Activated naive CD4-positive, alpha-beta T cell (primary cell): ENCODE measurements at places on chromosomes 4 and X.

DNA sequence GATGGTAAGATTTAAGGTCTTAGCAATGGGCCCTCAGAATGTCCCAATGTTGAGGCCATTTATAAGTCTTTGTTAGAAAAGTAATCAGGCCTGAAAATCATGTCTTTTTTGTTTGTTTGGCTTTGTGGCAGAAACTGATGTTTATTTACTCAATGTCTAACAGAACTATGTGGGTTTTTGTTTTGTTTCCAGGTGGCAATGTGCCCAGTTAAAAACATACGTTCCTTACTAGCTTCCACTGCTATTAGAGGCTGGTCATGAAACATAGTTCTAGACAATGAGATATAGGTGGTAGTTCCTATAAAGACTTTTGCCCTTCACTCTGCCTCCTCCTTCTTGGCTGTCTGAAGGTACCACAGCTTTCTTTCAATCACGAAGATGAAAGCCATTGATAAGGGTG is 108.8 kb downstream of the C4orf51 start:
- no peak for DNase-seq

GRCh38 chrX:29913647-29914046 is 301.7 kb upstream of the MAGEB2 start:
- no peak for DNase-seq

DNA sequence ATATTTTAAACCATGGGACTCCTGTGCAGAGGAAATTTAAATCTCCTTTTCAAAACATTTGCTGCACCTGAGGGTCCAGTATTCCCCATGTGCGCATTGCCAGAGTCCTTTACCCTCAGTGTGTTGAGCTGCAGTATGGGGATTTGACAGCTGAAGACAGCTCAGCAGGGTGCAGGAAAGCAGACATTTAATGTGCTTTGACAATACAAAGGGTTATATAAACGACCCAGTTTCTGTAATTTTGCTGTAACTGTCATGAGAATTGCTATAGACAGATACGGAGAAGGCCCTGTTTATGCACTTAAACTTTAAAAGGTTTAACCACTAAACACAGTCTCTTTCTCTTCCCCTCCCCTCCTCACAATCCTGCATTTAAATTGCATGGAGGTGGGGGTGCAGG is 393.4 kb downstream of the MID1IP1 start:
- DNase-seq: no peak

DNA sequence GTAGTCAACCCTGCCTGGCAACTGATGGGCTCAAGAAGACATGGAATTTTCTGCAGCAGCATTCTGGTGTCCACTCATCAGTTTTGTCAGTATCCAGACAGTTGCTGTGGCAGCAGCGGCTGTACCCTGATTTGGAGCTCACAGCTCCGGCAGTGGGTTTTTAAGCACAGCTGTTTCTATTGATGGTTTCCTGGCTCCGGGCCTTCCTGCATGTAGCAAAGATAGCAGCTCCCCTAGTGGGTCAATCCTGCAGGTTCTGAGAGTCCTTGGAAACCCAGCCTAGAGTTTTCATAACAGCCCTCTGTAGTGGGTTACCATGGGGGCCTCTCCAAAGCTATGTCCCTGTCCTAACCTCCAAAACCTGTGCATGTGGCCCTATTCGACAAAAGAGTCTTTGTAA is 84.0 kb upstream of the ATP6AP2 start:
- no peak for DNase-seq

GRCh38 chr4:150973626-150974251 is 41.3 kb downstream of the LRBA start:
- DNase-seq: no peak

DNA sequence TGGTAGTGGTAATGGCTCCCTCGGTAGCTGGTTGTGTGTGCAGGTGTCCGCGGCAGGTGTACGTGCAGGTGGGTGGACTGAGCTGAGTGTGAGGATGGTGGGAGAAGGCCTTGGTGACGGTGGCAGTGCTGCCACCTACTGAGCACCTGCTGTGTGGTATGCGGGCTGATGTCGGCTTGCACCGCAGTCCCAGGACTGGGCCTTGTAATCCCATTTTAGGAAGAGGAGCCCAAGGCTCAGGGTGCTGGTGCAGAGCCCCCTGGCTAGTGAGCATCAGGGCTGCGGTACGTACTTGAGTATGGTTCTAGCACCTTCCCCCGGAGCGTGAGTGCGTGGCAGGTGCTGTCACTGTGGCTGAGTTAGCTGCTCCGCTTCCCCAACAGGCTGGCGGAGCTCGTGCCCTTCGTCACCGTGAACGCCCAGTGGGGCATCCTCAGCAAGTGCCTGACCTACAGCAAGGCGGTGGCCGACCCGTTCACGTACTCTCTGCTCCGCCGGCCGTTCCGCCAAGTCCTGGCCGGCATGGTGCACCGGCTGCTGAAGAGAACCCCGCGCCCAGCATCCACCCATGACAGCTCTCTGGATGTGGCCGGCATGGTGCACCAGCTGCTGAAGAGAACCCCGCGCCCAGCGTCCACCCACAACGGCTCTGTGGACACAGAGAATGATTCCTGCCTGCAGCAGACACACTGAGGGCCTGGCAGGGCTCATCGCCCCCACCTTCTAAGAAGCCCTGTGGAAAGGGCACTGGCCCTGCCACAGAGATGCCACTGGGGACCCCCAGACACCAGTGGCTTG is 5.7 kb upstream of the CPZ start:
- DNase-seq: no peak

- DNase-seq: no peak
Measured at GRCh38 chr4:159185591-159186023, 82.7 kb downstream of the RAPGEF2 start.

DNA sequence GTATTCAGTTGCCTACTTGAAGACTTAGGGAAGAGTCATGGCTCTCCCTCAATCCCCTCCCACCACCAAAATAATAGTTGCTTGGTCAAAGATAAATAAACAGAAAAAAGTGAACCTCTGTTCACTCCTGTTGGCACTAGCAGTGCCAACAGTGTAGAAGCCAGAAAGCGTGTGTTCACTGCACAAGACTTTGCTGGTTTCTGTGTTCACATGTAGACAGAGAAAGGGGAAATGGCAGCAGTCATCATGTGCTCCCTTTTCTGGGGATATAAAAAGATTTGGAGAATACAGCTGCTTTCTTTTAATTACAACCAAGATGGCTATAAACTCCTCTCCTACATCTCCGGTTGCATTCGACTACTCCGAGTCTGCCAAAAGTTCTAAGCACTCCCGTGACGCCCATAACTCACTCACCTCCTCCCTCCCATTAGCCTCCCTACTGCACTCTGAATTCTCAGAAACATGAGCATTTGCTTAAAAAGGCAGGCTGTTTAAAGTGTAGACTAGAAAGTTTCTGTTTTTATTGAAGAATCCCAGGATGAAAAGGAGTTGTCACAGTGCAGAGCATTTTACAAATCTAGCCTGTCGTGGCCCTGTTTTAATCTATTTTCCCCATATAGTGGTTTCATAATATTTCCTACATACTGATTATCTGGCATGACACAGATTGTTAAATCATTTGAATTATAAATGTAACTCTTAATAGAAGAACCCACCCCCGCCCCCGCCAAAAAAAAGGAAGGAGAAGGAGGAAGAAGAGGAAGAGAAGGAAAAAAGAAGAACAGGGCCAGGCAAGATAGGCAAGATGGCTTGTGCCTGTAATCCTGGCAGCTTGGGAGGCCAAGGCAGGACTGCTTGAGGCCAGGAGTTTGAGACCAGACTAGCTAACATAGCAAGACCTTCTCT is 16.7 kb downstream of the LGI2 start:
- no peak for DNase-seq

GRCh38 chrX:15576019-15576418 is 24.7 kb downstream of the ACE2 start:
- DNase-seq: no peak

DNA sequence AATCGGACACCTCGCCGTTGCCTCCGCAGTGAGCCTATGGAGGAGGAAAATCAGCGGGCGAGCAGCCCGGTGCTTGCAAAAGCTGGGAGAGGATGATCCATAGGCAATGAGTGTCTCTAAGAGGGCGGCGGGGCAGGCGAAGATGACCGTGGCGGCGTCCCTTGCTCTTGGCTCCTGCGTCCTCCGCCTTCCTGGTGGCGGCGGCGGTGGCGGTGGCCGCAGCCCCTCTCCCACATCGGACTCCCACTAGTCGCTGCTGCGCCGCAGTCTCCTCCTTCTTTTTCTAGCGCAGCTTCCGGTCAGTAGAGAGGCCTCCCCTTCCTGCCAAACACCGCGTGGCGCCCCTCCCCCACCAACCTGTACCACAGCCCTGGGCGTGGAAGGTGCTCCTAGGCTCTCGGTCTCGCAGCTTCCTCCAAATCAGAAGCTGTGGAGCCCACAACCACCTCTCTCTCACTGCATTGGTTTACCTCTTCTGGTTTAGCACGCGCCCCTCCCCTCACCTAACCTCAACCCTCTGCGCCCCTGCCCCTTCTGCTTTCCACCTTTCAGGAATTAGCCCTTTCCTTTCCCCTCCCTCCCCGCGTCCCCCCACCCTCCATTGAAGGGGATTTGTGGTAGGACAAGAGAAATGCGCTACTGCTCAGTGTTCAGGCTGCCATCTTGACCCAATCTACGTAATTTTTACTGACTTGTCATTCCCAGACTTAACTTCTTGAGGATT is at the start of gene SPIN3:
SPIN3 (minus strand) TSS at position 271 of the 724 bp plus-strand sequence. CDS start 594 bp downstream, outside the sequence.
- DNase-seq: peak; percentile 28

- no peak for DNase-seq
Measured at GRCh38 chr4:168095776-168096406, 3.6 kb downstream of the ANXA10 start.

DNA sequence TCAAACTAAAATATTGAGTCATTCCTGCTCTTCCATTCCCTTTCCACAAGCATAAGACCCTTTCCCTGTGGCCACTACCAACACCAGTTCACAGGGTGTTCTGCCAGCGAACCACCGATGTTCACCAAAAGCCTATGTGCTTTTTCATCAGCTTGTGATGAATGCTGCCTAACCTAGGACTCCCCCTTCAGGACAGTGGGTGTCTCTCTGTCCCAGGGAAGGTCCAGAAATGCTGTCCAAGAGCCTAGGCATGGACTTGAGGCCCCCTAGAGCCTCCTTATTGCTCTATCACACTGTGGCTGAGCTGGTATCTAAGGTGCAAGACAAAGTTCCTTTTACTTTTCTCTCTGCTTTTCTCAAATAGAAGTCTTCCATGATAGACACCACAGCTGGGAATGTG is 1015.6 kb downstream of the PCDH19 start:
- DNase-seq: no peak

DNA sequence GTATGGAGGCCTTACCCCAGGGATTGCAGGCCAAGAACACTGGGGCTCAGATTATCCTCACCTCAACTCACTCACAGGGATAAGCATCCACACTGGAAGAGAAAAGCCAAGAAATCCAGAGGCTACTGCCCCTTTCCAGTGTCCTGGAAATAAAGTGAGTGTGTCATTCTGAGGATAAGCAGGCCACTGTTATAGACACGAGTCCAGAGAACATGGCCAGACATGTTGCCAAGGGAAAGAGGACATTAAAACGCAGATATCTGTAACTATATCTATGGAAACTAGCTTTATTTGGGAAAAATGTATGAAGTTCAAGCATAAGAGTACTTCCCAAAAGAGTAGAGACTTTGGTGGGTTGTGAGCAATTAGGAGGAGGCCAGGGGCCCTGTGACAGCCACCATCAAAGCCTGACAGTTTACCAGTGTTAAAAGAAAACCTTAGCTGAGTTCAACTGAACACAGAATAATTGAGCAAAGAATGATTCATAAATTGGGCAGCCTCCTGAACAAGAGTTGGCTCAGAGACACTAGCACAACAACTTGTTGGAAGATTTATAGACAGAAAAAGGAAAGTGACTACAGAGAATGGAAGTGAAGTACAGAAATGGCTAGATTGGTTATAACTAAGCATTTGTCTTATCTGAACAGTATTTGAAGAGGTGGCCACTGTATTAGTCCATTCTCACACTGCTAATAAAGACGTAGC is 1222.2 kb downstream of the STIM2 start:
- no peak for DNase-seq

DNA sequence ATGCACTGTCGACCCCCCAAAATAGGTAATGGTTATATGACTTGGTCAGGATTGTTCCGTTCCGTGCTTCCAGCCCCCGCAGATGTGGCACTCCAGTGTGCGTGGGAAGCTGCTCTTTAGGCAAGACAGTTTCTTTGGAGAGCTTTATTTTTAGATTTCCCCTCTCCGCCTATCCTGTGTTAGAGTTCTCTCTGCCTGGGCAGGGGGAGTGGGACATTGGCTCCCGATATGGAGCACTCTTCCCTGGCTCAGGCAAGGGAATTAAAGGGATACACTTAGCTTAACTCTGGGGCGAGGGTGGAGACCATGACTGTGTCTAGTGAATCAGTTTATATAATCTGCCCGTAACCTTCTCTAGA is 36.0 kb downstream of the DLG3 start:
- no peak for DNase-seq

DNA sequence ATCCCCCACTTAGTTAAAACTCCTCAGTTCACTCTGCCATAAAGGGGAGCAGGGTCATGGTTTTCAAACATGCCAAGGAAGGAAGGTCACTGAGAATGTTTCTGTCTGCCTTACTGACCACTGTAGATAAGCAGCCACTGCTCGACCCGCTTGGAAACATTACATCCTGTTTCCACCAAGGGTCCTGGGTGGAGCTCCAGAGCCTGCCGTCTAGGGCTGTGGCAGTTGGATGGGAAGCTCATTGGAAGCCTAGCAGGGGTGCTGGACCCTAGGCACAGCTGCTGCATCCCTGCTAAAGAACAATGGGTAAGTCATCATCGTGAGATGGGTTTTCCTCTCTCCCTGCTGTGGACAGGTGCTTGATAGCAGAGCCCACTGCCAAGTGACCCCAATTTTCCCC is 76.0 kb upstream of the SRD5A3 start:
- DNase-seq: no peak

DNA sequence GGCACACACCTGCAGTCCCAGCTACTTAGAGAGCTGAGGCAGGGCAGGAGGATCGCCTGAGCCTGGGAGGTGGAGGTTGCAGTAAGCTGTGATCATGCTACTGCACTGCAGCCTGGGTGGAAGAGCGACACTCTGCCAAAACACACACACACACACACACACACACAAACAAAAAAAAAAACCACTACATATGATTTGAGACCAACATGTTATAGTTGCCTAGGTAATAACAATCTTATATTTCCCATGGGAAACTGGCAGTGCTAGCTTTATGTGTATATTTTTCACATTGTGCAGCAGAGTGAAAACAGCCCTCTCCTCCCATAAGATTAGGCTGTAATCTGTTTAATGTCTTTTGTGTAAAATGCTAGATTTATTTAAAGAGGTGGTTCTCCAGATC is 3.1 kb upstream of the FAM241A start:
- DNase-seq: no peak

DNA sequence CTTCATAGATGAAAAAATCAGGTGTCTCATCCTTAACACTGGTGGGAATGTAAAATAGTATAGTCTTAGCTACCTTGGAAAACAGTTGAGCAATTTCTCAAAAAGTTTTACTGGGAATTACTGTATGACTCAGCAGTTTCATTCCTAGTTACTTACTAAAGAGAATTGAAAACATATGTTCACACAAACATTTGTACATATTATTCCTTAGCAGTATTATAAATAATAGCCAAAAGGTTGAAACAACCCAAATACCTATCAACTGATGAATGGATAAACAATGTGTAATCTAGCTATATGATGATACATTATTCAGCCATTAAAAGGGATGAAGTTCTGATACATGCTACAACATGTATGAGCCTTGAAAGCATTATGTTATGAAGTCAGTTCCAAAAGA is 41.7 kb downstream of the RBM46 start:
- no peak for DNase-seq

- no peak for DNase-seq
Measured at GRCh38 chr4:128353791-128354190, 66.2 kb upstream of the PGRMC2 start.

- DNase-seq: no peak
Measured at GRCh38 chr4:30518211-30518610, 202.0 kb upstream of the PCDH7 start.

- no peak for DNase-seq
Measured at GRCh38 chr4:39362827-39363226, 3.3 kb downstream of the RFC1 start.

GRCh38 chr4:9989918-9990635 is 31.2 kb downstream of the SLC2A9 start:
- no peak for DNase-seq
